ENCODE measurements at places on chromosomes 3 and 15.

DNA sequence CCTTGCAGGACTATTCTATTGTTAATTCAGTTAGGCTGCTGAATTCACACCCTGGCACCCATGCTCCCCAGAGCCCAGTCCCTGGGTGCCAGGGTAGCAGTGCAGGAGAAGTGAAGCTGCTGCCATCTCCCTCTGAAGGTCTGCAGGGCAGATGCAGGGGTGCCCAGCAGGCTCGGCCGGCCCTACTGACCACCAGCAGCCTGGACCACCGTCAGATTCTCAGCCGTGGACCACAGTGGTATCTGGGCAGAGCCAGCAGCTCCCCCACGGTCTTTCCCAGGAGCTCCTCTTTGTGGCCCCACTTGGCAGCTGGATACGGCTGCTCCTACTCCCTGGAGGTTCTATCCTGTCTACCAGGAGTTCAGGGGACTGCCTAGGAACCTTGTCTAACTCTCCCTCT is 46.8 kb downstream of the ALDH1L1 start:
- no peak for DNase-seq

DNA sequence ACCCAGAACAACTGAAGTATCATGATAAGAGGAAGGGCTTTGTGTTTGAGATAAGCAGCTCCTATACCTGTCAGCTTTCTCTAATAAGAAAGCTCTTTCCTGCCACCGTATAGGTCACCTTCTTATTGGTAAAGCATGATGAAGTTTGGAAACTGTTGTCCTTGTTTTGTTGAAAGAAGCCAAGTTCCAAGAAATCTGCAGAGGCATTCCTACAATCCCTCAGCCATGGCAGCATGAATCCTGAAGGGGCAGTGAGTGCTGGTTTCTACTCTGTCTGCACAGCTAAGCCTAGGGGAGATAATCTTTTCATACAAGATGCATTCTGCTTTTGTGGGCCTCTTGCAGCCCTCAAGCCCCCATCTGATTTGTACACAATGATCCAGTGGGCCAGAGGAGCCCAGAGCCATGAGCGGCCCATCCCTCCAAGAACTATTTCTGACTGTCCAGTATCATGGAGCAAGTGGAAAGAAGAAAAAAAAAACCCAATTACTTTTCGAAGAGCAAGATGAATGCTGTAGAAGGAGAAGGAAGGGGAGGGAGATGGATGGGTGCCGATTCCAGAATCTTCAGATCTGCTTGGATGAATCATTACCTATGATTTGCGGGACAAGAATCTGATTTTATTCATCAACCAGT is 1.9 kb upstream of the THBS1 start:
- no peak for DNase-seq

DNA sequence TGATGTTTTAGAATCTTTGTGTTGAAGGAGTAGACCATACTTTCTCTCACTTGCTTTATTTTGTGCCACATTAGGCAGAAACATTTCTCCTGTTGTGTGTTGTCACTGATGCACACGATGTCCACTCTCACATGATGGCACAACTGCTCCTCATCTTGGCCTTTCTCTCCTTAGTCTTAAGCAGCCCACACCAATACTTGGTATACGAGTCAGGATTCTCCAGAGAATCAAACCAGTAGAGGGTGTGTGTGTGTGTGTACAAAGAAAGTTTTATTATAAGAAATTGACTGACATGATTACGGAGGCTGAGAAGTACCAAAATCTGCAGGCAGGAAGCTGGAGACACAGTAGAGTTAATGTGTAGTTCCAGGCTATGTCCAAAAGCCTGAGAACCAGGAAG is 187.1 kb downstream of the ALCAM start:
- DNase-seq: no peak

GRCh38 chr3:11146773-11147660 is 7.3 kb upstream of the HRH1 start:
- no peak for DNase-seq

GRCh38 chr3:147705651-147706051 is 296.5 kb downstream of the ZIC1 start:
- no peak for DNase-seq

DNA sequence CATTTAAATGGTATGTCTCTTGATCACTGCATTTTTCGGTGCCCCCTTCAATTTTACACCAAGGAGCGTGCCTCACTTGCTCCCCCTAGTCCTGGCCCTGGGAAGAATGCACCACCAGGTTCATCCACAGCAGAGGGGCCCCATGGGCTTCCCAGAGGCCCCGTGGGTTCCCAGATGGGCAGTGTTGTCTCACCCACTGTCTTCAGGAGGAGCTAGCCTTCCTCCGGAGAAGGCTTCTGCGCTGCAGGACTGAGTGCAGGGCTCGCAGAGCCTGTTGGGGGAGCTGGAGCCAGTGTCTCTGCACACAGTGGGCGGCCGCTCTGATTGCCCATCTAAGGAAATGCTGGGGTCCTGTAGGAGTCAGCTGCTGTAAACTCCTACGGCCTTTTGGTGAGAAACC is 45.9 kb downstream of the POLR2M start:
- no peak for DNase-seq

DNA sequence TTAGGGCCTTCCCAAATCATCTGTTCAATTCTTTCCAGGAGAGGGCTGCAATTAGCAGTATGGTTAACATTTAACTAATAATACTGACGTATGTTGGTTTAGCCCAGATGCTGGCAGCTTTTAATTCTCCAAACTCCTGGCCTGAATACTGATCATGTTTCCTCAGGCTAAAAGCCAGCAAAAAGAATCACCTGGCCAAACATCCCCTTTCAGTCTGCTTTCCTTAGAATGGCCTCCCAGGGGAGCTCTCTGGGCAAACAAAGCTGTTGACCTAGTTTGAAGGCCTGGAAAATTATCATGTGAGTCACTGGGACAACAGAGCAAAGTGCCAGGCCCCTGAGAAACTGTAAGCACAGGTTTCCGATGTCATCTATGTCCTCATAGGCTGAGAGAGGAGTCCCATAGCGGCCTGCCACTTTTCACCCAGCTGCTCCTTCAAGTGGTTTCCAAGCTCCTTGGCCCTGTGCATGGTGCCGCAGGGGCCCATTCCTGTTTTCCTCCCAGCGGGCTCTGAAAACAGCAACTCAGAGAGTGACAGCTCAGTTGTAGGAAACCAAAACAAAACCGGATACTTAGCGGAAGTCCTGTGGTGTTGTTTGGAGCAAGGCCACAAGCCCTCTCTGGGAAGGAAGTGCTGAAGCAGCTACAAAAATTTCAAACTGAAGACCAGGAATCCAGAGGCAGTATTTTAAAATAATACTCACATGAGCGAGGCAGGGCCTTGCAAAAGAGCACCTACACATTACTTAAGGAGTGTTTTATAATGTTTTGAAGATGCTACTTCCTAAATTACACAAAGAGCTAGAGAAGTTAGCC is 36.5 kb upstream of the RAB11A start:
- DNase-seq: peak; percentile 12

DNA sequence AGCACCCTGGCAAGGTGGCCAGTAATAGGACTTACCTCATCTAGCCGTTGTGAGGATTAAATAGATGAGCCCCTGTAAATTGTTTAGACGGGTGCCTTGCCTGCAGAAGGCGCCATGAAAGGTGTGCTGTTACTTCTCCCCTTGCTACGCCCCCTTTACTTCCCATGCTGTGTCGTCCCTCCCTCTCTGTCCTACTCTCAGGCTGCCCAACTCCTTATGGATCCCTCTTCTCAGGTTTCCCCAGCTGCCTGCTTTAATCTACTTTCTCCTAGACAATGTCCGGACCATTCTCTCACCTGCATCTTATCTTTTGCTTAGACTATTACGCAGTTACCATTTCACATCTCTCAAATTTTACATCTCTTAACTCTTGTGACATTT is 1.7 kb upstream of the FBXW12 start:
- no peak for DNase-seq

GRCh38 chr3:188796122-188796631 is 375.6 kb upstream of the TPRG1 start:
- DNase-seq: no peak

GRCh38 chr3:60281970-60282369 is 969.3 kb downstream of the FHIT start:
- DNase-seq: no peak

GRCh38 chr3:10502185-10502880 is 3.1 kb downstream of the ATP2B2 start:
- no peak for DNase-seq

GRCh38 chr3:85482213-85482490 is 523.4 kb downstream of the CADM2 start:
- no peak for DNase-seq

DNA sequence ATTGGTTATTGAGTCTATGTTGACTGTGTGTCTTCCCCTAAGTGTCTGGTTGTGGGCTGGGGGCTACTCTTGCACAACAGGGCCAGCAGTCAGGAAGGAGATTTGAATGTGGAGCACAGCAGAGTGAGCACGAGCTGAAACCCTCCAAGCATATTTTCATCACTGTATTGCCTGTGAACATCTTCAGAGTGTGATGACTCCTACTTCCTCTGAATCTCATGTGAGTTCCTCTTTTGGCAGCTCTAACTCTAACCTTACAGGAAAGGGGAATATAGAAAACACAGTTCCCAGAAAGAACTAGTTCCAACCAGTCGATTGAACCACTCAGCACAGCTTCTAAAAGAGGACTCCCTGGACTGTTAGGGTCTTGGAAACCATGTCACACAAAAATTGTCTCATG is 211.6 kb downstream of the RAP2B start:
- no peak for DNase-seq

GRCh38 chr3:32797776-32798175 is 20.0 kb upstream of the TRIM71 start:
- no peak for DNase-seq

- no peak for DNase-seq
These were observed 31.2 kb downstream of the CASR start for GRCh38 chr3:122214711-122215110.

- no peak for DNase-seq
These were observed 147.2 kb upstream of the TNIK start for GRCh38 chr3:171607452-171607851.

DNA sequence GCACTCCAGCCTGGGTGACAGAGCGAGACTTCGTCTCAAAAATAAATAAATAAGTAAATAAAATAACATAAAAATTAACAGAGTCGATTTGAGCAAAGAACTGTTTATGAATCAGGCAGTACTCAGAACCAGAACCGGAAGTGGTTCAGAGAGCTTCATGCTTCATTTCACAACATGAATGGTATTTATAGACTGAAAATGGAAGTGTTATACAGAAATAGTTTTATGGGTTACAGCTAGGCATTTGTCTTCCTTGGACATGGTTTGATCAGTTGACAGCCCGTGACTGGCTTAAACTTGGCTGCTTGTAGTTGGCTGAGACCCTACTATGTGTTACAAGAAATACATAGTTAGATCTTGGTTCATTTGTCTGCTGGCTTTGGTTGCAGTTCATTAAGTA is 216.0 kb upstream of the MCTP2 start:
- DNase-seq: no peak

GRCh38 chr3:136920904-136921611 is 36.7 kb upstream of the IL20RB start:
- no peak for DNase-seq

DNA sequence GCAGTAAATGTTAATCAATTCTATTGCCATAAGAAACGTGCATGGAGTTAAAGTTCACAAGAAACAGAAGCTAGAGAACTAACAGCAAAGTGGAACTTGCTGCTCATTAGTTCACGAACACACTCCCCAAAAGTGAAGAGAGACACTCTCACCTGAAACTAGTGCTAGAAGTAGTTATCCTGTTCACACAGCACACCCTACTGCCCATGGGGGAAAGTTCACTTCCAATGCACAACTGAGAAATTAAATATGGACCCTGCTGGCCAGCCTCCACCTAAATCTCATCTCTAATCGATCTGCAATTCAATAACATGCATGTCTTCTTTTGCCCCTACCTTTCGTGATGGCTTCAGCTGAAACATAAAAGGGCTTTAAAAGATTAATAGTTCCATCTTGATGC is 39.4 kb upstream of the FRMD4B start:
- no peak for DNase-seq
